ENCODE measurements at places on chromosomes 11 and 22.

GRCh38 chr11:117627259-117627658, 169.8 kb downstream of the DSCAML1 start:
- no peak for DNase-seq

DNA sequence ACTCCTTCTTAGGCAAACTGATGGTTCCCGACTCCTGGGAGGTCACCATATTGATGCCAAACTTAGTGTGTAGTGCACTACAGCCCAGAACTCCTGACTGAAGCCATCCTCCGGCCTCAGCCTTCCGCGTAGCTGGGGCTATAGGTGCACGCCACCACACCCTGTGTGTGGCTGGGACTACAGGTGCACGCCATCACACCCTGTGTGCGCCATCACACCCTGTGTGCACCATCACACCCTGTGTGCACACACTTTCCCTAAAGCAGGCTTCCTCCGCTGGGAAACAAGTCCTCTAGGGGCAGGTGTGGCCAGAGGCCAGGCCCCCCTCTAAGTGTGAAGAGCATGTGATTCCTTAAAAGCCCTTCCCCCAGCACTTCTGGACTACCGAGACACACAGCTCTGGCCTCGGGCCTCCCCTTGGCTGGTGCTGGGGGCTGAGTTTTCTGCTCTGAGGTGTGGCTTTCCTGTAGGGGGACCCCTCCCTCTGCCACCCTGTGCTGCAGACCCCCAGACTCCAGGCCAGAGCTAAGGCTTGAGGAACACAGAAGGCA, 81.7 kb downstream of the BCR start:
- no peak for DNase-seq

GRCh38 chr22:43330178-43331068, 12.7 kb downstream of the SCUBE1 start:
- DNase-seq = no peak

GRCh38 chr22:44404341-44405020, 91.7 kb upstream of the SHISAL1 start:
- DNase-seq = no peak

DNA sequence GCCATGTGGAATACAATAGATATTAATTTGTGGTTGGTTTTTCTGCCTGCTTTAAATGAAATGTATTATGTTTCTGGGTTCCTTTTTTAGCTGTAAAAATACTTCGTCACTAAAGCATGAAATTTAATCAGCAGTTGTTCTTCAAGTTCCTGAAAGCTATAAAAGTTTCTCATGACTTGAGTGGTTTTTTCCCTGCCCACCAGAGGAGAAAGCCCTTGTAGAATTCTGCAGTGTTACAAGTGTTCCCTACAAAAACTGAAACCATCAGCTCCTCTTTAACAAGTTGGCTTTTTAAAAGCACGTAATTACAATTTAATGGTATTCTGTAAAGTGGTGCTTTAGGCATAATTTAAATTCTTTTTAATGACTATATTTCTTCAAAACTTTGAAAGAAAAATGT, 56.2 kb downstream of the PANX1 start:
- DNase-seq = no peak

DNA sequence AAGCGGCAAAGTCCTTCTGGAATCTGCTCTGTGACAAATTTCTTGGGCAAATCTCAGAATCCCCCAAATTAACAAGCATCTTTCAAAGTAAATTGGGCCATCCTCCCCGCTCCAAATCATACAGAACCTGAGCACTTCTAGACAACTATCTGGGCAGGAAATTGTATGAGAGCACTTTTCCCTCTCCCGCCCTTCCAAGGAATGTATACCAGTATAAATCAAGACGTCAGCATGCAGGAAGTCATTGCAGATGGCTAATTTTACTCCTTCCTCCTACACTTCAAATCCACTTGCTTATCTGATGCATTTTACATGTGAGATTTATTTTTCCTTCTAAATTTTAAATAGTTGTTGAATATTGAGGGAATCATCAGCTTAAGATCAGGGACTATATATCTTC, 52.1 kb downstream of the NTM start:
- DNase-seq = no peak

DNA sequence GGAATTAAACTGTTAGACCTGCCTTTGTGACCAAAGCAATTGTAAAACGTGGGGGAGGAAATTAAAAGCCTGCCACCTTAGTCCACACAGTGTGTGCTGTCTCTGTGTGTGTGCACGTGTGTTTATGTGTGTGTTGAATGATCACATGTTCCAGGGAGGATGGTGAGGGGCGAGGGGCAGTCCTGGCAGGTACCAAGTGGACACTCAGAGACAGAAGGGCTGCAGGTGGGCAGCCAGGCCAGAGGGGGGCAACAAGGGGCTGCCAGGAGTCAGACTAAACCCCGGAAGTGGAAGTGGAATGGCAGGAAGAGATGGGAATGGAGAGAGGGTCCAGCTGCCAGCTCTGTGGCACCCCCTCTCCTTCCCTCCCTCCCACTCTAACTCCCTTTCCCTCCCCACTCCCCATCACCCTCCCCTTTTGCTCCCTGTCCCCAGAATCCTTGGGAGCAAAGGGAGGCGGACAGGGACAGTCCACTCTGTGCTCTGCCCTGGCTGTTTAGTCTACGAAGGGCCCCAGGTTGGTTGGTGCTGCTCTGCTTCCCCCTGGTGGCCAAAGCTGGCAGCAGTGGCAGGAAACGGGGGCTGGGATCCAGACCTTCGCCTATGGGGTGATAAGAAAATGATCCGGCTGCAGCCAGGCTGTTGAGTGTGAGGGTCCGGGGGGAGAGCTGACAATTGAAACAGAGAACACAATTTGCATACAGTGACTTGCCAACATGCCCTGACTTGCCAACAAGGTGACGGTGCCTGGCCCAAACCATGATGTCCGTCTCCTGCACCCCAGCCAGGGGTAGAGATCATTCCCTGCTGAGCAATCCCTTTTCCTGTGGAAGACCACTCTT, 24.4 kb downstream of the P2RY2 start:
- DNase-seq = peak; percentile 65

DNA sequence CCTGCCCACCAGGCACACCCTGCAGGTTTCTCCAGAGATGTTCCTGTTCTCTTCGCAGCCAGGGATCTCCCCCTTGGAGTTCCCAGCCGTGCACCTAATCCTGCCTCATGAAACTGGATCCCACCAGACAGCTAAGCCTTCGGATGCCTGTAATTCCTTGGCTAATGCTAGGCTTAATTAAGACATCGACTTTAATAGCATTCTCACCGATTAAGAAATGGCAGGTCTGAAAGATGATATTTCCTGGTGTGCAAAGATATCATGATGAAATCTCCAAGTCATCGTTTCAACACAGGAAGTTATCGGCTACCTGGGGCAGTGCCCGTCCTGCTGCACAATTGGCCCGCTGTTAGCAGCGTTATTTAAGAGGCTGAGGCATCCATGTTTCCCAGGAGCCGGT, 41.5 kb upstream of the CCND1 start:
- DNase-seq = no peak

DNA sequence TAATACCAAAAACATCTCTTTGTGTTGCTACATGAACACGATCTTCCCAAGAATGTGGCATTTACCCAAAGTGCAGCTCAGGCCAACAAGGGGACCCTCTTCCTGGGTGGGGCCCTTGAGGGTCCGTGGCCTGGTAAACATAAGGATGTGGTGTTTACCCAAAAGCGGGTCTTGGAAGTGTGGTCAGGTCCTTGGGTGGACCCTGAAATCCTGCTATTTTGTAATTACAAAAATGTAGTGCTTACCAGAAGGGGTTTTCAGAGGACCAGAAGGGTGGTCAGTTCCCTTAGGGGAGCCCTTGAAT, 87.8 kb upstream of the PRDM11 start:
- DNase-seq = no peak

- DNase-seq = no peak
Observed at GRCh38 chr11:67379061-67380058, 6.0 kb upstream of the CLCF1 start.

DNA sequence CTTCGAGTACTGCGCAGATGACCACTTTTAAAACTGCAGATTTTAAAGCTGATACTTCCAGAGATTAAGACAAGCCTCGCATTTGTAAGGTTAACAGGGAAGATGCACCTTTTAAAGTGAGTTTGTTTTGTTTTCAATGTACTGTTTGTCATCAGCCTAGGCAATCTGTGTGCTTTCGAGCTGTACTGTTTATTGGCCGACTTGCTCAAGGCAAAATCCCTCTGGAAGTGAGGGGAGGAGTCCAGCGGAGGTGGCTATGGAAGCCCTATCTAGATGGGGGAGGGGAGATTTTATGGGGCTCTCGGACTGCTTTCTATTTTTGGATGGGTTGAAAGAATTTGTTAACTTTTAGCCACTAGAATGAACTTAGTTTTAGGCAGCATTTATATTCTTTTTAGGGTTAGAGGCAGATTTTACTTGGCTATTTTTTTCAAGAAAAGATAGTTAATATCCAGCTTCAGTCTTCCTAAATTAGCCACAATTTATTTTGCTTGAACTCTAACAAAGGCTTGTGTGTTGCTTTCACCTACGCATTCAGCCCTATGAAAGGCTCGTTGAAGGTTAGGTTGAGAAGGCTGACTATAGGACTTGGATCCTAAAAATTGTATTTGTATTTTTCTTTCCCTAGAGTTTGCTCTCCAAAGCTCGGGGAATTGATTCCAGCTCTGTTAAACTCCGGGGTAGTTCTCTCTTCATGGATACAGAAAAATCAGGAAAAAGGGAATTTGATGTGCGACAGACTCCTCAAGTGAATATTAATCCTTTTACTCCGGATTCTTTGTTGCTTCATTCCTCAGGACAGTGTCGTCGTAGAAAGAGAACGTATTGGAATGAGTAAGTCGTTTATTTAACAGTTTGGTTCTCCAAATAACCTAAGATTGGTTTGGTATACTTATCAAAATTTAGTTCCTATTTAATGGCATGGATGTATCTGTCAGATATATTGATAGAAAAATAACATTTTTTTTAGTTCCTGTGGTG, 2.1 kb downstream of the WEE1 start:
- no peak for DNase-seq

GRCh38 chr11:75454987-75455386, 22.0 kb upstream of the KLHL35 start:
- no peak for DNase-seq

DNA sequence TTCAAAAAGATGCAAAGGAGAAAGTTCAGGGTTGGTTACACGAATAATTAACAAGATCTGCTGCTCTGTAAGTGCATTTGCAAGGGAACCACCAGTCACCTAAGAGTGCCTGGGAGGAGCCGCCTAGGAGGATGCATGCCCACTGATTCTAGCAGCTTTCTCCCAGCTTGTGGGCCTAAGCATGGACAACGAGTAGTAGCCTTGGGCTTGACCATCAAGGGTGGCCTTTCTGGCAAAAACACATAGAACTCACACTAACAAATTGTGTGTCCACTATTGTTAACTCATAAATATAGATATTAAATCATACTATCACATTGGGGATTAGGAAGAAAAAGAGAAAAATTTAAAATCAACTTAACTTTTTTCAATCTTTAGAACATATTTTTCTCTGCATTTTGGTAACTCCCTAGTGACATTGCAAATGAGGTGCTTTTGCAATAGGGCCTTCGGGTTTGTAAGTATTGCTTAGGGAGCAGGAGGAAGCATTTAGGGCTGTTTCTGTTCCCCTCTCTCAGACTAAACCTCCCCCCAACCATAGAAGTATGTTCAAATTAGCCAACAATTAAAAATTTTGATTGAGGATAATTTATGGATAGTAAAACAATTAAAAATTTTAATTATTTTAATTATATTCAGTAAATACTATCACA, 57.3 kb upstream of the CEP295 start:
- no peak for DNase-seq

GRCh38 chr11:116611998-116612620, 160.7 kb downstream of the BUD13 start:
- DNase-seq = no peak

DNA sequence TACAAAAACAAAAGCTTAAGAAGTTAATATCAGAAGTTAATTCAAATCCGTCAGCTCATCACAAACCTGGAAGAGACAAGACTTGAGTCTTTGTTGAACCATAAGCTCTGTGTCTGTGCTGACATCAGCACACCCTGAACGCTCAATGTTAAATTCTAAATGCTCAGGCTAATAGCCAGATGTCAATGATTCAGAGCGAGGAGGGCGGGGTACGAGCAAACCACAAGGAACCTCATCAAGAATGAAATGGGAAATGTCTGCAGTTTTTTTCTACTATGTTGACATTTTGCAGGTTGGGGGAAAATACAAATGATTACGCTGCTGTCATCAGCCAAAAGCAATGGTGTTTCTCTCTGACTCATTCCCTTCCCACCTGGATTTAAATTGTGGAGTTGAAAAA, 1057.2 kb downstream of the NTM start:
- DNase-seq = no peak

DNA sequence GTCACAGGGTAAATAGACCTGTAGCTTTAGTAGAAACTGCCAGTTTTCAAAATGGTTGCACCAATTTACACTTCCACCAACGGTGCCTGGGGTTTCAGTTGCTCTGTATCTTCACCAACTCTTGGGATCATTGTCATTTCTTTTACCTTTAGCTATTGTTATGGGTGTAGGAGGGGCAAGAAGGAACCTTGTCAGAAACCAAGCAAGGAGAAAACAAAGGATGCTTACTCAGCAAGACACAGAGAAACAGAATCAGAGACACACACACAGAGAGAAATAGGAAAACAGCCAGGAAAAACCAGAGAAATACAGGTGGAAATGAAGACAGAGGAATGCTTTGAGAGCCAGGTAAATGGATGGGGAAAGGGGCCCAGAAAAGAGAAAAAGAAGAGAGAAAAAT, 367.6 kb downstream of the MIAT start:
- DNase-seq = no peak

- DNase-seq = no peak
Observed at GRCh38 chr11:128933481-128934178, 9.0 kb downstream of the TP53AIP1 start.

All from natural killer cell treated with Interleukin-12 subunit alpha and Interleukin-12 subunit beta and Interleukin-15 and Interleukin-18, amount 100 ng/mL, for 72 hours (primary cell).